ENCODE measurements at places on chromosomes 1 and 21. TPM values are rescaled to one million over a fixed set of nuclear protein-coding genes. Genes with fewer than 3 reads are reported as not detected.

Gene VPS26C
- 70.5 TPM for total RNA-seq

Gene FMO3
- total RNA-seq = not detected

DNA sequence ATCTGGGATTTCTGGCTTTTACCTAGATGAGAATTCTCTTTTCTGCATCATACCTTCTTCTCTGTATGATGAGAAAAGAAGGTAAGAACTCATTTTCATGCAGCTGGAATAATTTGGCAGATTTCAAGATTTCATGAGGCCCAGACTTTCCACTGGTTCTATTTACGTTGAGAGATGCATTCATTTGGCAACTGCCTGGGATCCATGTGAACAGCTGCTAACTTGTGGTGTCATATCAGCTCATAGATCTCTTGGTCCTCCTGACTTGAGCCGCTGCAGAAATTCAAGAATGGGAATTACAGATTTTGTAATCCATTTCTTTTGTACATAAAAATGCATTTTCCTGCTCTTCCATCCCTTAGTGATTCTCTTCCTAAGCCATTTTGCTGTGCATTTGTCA, 17.1 kb upstream of the C1orf87 start:
- H3K4me3 ChIP-seq = no peak overlapping the region
- no peaks in the 10 kb centered on the region for H3K4me1 ChIP-seq
- DNase-seq = no peak
- H3K36me3 ChIP-seq = no peaks in the 10 kb centered on the region

Gene OLIG2
- not detected for total RNA-seq

GRCh38 chr1:104733866-104734265, 984.2 kb downstream of the AMY1C start:
- H3K4me3 ChIP-seq = no peak overlapping the region
- H3K27me3 ChIP-seq = no peaks in the 10 kb centered on the region
- no peaks in the 10 kb centered on the region for H3K4me1 ChIP-seq
- no peak overlapping the region for H3K27ac ChIP-seq
- DNase-seq = no peak

Gene ATAD3B
- total RNA-seq = 25.3 TPM

- H3K27me3 ChIP-seq = peaks cover 22% of the 10 kb centered on the region
- H3K36me3 ChIP-seq = no peaks in the 10 kb centered on the region
- no peak overlapping the region for H3K27ac ChIP-seq
- DNase-seq = no peak
- H3K4me3 ChIP-seq = no peak overlapping the region
Observed at GRCh38 chr1:218411101-218411500, 66.0 kb downstream of the TGFB2 start.

Gene ITPKB
- 58.0 TPM for total RNA-seq

DNA sequence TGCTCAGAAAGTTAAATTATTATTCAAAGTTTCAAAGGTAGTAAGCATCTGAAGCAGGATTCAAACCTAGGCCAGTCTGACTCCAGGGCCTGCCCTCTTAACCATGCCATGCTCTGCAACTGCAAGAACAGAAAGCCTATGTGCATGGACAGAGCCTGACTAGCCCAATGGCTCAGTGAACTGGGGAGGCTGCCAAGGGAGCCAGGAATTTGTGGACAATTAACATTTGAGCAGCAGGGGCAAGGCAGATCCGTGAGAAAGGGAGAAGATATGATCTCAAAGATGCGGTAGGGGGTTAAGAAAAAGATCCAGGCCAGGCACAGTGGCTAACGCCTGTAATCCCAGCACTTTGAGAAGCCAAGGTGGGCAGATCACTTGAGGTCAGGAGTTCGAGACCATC, 6.5 kb upstream of the ATP1A4 start:
- H3K4me1 ChIP-seq = no peaks in the 10 kb centered on the region
- peaks cover 23% of the 10 kb centered on the region for H3K27me3 ChIP-seq
- H3K27ac ChIP-seq = no peak overlapping the region
- no peak for DNase-seq
- no peaks in the 10 kb centered on the region for H3K36me3 ChIP-seq

DNA sequence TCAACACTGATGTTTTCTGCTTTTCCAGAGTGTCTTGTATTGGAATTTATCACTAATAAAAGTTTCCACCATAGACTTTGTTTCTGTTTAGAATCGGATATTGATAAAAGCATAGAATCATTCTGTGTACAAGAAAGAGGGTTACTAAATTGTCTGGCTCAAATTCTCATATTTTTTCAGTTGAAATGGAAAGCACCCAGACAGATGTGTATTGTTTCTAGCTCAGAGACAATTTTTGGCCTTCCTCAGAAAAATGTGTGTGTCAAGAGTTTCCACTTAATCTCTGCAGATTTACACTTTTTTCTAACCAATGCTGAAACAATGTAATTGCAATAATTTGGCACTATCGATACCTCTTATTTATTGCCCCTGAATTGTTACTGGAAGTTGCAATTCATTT, 20.2 kb downstream of the LHX9 start:
- H3K27ac ChIP-seq = no peak overlapping the region
- H3K36me3 ChIP-seq = no peaks in the 10 kb centered on the region
- H3K4me3 ChIP-seq = no peak overlapping the region
- DNase-seq = no peak
- H3K27me3 ChIP-seq = peaks cover 20% of the 10 kb centered on the region
- H3K4me1 ChIP-seq = no peaks in the 10 kb centered on the region

Gene MAP3K6
- 10.4 TPM for total RNA-seq

Gene KRTAP12-2
- not detected for total RNA-seq

GRCh38 chr1:226953175-226953800, 13.2 kb downstream of the COQ8A start:
- peaks cover 4% of the 10 kb centered on the region for H3K36me3 ChIP-seq
- H3K27ac ChIP-seq = peak overlapping the region; percentile 9
- no peaks in the 10 kb centered on the region for H3K27me3 ChIP-seq
- DNase-seq = no peak
- H3K4me1 ChIP-seq = peaks cover 17% of the 10 kb centered on the region

DNA sequence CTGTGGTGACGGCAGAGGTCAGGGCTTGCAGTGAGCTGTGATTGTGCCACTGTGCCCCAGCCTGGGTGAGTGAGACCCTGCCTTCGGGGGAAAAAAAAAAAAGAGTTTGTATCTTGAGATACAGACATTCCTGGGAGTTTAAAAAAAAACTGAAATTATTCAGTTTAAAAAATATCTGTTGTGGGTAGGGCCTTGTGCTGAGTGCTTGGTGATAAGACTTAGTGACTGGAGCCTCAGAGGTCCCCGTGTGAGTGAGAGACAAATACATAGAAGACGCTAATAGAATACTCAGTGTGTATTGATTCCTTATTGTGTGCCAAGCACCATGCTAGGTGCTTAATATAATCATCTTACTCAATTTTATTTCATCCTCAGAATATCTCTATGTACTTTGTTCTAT, 22.7 kb downstream of the DDI2 start:
- no peaks in the 10 kb centered on the region for H3K4me1 ChIP-seq
- no peak overlapping the region for H3K4me3 ChIP-seq
- no peak overlapping the region for H3K27ac ChIP-seq
- H3K36me3 ChIP-seq = peaks cover 30% of the 10 kb centered on the region
- H3K27me3 ChIP-seq = no peaks in the 10 kb centered on the region

DNA sequence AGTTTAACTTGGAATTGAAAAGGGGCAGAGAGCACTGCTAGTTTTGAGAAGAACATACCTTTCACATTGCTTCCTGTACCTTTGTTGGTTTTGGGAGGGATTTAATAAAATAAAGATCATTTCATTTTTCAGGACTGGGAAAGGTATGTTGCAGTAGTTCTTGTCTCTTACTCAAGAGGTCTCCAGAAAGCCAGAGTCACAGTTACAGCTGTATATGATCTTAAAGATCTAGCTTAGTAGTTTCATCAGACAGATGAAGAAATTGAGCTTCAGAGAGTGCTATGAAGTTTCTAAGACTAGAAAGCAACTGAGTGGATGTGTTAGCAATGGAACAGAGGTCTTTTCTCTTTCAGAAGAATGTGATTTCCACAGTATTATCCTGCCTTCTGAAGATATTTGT, 1.0 kb downstream of the OR10K2 start:
- no peaks in the 10 kb centered on the region for H3K4me1 ChIP-seq
- H3K27ac ChIP-seq = no peak overlapping the region
- H3K27me3 ChIP-seq = no peaks in the 10 kb centered on the region
- no peak for DNase-seq
- peaks cover 4% of the 10 kb centered on the region for H3K36me3 ChIP-seq
- no peak overlapping the region for H3K4me3 ChIP-seq

DNA sequence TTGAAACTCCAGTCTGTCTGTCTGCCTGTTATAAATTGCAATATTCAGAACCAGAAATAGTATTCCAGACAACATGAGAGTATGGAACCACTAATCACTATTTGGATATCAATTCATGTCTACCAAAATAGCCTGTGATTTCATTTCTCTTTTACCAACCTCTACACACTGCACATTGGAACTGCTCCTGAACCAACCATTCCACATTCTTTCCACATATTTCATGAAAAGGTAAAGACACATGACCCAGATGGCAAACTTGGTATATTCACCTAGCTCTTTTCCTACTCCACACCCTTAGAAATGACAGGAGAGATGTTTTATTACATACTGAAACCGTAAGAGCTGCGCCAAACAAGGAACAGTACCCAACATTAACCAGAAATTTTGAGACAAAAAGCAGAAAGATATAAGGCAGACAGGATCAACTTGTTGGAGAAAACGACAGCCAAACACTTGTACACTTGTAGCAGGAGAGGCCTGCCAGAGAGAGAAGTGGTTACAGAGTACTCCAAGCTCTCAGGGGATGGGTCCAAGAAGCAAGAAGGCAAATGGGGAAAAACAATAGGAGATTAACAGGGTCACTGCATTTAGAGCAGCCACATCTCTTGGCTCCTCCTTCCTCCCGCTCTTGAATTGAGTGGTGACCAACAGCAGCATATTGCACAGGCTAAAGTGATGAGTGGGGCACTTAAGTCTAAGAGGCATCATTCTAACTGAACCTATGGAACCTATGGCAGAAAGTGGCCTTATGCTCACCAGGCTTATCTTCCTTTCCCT, 148.7 kb downstream of the SETD4 start:
- H3K27ac ChIP-seq = no peak overlapping the region
- peaks cover 2% of the 10 kb centered on the region for H3K36me3 ChIP-seq
- no peaks in the 10 kb centered on the region for H3K4me1 ChIP-seq

Gene LCE1B
- total RNA-seq = not detected

- no peak overlapping the region for H3K27ac ChIP-seq
- H3K4me1 ChIP-seq = no peaks in the 10 kb centered on the region
Observed at GRCh38 chr1:37274486-37274885, 199.9 kb upstream of the ZC3H12A start.

Gene OLFM3
- not detected for total RNA-seq

- no peak for DNase-seq
- no peaks in the 10 kb centered on the region for H3K27me3 ChIP-seq
- H3K4me3 ChIP-seq = no peak overlapping the region
- no peaks in the 10 kb centered on the region for H3K4me1 ChIP-seq
- H3K36me3 ChIP-seq = peaks cover 10% of the 10 kb centered on the region
Observed at GRCh38 chr1:241857131-241857530, 9.1 kb downstream of the EXO1 start.

DNA sequence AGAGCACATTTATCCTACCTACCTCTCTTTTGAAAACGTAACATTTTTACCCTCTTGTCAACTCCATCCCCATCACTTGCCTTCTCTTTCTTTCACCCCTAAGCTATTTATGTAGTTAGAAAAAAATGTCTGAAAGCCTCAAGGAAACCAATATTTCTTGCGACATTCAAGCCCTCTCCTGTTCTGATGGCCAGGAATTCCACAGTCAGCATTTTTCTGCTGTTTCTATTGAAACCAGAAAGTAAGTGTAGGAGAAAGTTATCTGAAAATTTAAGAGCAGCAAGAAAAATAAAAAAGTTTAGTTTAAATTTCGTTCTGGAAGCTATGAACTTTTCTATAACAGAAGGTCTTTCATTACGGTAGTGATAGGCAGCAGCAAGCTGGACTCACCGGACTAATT, 247.6 kb upstream of the PBX1 start:
- peaks cover 1% of the 10 kb centered on the region for H3K36me3 ChIP-seq
- H3K27ac ChIP-seq = no peak overlapping the region
- H3K4me1 ChIP-seq = no peaks in the 10 kb centered on the region
- no peak for DNase-seq
- no peaks in the 10 kb centered on the region for H3K27me3 ChIP-seq

Gene RGS1
- 25.8 TPM for total RNA-seq

Gene CD160
- total RNA-seq = not detected

GRCh38 chr1:203287109-203287893, 18.0 kb upstream of the BTG2 start:
- peak overlapping the region; percentile 91 for H3K4me3 ChIP-seq
- DNase-seq = peak; percentile 84
- no peaks in the 10 kb centered on the region for H3K27me3 ChIP-seq
- H3K36me3 ChIP-seq = no peaks in the 10 kb centered on the region
- H3K4me1 ChIP-seq = peaks cover 72% of the 10 kb centered on the region

GRCh38 chr1:154609398-154610380, 1.7 kb upstream of the ADAR start:
- peaks cover 77% of the 10 kb centered on the region for H3K4me1 ChIP-seq
- peak; percentile 55 for DNase-seq
- peak overlapping the region; percentile 87 for H3K4me3 ChIP-seq
- peak overlapping the region; percentile 96 for H3K27ac ChIP-seq
- no peaks in the 10 kb centered on the region for H3K27me3 ChIP-seq

- no peaks in the 10 kb centered on the region for H3K27me3 ChIP-seq
- H3K27ac ChIP-seq = peak overlapping the region; percentile 42
- H3K4me1 ChIP-seq = peaks cover 15% of the 10 kb centered on the region
Observed at GRCh38 chr1:98989556-98989907, 15.1 kb downstream of the PLPPR5 start.

Gene KRTAP10-2
- total RNA-seq = not detected

- no peak overlapping the region for H3K27ac ChIP-seq
- no peaks in the 10 kb centered on the region for H3K36me3 ChIP-seq
- no peaks in the 10 kb centered on the region for H3K27me3 ChIP-seq
Observed at GRCh38 chr1:20847611-20848080, 60.5 kb upstream of the HP1BP3 start.

- no peaks in the 10 kb centered on the region for H3K27me3 ChIP-seq
- peaks cover 11% of the 10 kb centered on the region for H3K36me3 ChIP-seq
- DNase-seq = no peak
- H3K4me3 ChIP-seq = no peak overlapping the region
- H3K27ac ChIP-seq = no peak overlapping the region
Observed at GRCh38 chr1:14844356-14844755, 245.9 kb downstream of the KAZN start.

- no peak for DNase-seq
- no peak overlapping the region for H3K27ac ChIP-seq
- no peaks in the 10 kb centered on the region for H3K27me3 ChIP-seq
Observed at GRCh38 chr1:192491804-192492554, 83.6 kb upstream of the RGS1 start.

GRCh38 chr21:25491267-25491666, 116.0 kb downstream of the MRPL39 start:
- H3K4me1 ChIP-seq = peaks cover 72% of the 10 kb centered on the region
- H3K36me3 ChIP-seq = peaks cover 4% of the 10 kb centered on the region
- H3K27ac ChIP-seq = peak overlapping the region; percentile 78
- no peak for DNase-seq
- no peaks in the 10 kb centered on the region for H3K27me3 ChIP-seq
- H3K4me3 ChIP-seq = peak overlapping the region; percentile 66

- H3K4me3 ChIP-seq = no peak overlapping the region
- no peak overlapping the region for H3K27ac ChIP-seq
- no peak for DNase-seq
- H3K27me3 ChIP-seq = peaks cover 66% of the 10 kb centered on the region
- H3K36me3 ChIP-seq = no peaks in the 10 kb centered on the region
- H3K4me1 ChIP-seq = no peaks in the 10 kb centered on the region
Observed at GRCh38 chr1:20538760-20539551, 13.4 kb upstream of the FAM43B start.

Data from activated T-cell treated with anti-CD3 and anti-CD28 coated beads, Interleukin-2, amount 50 U/mL, for 72 hours (primary cell).